GM04504 (cell line): ENCODE measurements at places on chromosomes 2 and 18.

- no peak for DNase-seq
Observed at GRCh38 chr2:221087779-221088178, 484.3 kb downstream of the EPHA4 start.

- no peak for DNase-seq
Observed at GRCh38 chr2:150695451-150696135, 208.1 kb upstream of the RND3 start.

DNA sequence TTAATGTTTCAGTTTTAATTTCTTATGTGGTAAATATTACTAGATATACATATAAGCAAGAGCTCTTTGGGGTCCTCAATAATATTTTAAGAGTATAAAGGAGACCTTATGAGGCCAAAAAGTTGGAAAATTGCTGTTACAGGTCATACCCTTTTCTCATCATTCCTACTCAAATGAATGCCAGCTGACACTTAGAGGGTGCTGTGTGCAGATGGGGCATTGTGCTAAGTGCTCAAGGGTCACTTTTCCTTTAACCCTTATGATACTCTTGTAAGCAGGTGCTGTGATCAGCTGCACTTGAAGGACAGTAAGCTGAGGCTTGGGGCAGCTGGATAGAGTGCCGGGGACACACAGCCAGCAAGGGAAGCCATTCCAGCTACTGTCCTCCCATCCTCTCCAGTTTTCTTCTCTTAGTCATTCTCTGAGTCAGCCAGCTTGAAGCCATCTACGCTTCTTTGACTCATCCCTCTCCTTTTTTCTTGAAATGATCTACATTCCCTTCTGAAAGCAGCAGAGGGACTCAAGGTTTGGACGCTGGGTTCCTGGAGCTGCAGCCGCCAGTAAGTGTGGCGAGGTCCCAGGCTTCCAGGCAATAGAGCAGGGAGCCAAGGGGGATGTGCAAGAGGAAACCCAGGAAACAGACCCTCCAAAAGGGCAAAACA lies 42.0 kb upstream of the CREB1 start:
- DNase-seq = peak; percentile 67

DNA sequence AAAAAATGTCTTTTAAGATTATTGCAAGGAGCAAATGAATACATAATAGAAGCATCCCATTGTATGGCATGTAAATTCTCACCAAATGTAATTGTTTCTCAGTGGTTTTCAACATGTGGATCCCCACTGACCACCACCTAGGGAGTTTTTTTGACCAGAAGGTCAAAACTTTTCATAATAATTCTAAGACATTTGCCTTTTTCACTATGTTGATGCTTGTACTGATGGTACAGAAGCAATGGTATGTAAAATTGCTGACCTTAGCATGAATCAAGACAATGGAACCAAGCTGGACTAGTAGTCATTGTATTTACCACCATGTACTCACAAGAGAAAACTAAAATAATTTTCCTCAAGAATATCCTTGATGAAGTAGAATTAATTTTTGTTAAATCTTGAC lies 36.8 kb downstream of the RAB10 start:
- DNase-seq = no peak

DNA sequence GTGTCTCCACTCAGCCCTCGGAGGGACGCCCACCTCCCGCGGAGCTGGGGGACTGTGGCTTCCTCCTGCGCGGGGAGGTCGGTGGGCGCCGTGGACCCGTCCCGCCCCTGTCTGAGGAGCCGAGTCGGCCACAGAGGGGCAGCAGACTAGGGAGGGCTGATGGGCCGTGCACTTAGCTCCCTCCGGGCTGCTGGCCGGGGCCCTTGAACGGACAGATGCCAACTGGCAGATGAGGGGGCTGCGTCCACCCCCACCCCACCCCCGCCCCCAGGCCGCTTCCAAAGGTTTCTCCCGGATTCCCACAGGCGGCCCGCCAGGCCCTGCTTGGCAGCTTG lies 10.4 kb upstream of the UBE2F start:
- no peak for DNase-seq

DNA sequence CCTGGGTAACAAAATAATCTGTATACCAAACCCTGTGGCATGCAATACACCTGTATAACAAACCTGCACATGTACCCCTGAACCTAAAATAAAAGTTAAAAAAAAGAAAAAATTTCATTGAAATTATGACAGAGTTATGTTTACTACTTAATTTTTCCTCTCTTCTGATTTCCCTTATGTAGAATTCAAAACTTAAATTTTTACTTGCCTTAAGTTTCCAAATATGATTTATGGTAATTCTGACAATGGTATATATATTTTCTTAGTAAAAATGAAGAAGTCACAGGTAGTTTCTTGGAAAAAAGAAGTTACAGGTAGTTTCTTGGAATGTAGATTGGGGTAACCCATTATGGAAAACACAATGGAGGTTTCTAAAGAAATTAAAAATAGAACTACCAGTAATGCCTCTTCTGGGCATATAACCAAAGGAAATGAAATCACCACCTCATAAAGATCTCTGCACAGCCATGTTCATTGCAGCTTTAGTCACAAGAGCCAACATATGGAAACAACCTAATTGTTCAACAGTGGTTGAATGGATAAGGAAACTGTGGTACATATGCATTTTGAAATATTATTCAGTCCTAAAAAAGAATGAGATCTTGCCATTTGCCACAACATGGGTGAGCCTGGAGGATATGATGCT lies 164.9 kb downstream of the BABAM2 start:
- DNase-seq = no peak
